H54 (cell line): ENCODE measurements at places on chromosomes 11 and 22.
A peak's percentile ranks its signal among the peaks of the same experiment; 100 is the strongest.

GRCh38 chr11:129943036-129943435 lies 47.7 kb upstream of the NFRKB start:
- no peak for DNase-seq

DNA sequence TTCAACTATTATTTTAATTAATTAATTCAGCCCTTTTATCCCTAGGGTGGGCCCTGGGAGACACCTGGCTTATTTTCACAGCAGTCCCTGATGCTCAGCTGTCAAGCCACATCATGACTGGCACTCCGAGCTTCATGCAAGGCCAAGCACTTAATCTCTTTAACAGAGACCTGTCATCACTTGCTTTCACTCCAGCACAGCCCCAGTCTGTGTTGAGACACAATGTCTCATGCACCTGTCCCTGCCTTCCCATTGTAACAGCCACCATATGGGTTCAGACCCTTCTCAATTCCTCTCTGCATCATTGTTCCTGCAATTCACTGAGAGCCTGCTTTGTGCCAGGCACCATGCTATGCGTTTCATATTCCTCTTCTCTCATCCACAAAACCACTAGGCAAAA lies 222.2 kb upstream of the TENM4 start:
- DNase-seq: no peak

- DNase-seq: no peak
Measured at GRCh38 chr11:15988693-15989231, 367.6 kb downstream of the SOX6 start.

DNA sequence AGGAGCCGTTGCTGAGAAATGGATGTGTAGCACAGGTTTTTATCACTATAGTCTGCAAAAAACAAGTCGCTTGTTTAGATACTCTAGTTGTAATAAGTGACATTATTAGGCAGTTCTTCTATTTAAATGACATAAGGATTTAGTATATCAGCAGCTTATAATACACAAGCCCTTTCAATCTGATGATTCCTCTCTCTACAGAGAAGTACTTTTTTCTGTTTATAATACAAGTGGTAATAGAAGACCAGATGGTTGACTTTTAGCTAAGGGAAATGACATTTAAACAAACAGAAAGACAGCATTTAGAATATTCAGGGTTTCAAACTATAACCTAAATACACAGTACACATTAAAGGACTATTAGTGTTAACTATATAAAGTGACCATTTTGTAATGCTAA lies 60.4 kb downstream of the IMMP1L start:
- DNase-seq: no peak

- no peak for DNase-seq
Measured at GRCh38 chr11:130544266-130544665, 95.8 kb downstream of the ADAMTS15 start.

- no peak for DNase-seq
Measured at GRCh38 chr22:37178350-37179125, 9.5 kb downstream of the C1QTNF6 start.

DNA sequence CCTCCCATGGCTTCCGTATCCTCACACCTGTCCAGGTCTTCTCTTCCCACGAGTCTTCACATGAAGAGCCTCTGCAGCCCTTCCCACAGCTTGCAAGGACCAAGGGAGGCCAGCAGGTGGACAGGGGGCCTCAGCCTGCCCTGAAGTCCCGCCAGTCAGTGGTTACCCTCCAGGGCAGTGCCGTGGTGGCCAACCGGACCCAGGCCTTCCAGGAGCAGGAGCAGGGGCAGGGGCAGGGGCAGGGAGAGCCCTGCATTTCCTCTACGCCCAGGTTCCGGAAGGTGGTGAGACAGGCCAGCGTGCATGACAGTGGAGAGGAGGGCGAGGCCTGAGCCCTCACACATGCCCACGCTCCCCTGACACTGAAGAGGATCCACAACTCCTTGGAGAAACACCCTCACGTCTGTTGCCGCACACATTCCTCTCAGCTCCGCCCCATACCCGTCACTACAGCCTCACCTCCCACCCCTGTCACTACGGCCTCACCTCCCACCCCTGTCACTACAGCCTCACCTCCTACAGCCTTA lies 8.3 kb downstream of the SSH3 start:
- DNase-seq: no peak

GRCh38 chr22:19974268-19974861 lies 32.7 kb upstream of the TXNRD2 start:
- peak; percentile 68 for DNase-seq

DNA sequence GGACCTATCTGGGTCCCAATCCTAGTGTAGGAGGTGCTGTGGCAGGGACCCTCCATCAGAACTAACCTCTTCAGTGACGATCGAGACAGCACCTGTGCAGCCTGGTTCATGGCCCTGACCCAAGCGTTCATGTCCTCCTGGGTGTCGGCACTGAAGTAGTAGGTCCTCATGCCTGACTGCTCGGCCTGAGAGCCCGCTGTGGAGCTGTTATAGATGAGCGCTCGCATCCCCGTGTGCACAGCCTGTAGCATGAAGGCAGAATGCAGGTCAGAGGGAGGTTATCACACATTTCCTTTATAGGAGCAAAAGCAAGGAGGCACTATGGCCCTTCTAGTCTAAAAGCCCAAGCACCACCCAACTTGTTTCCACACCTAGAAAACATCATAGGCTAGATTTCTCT lies 103.0 kb downstream of the C11orf58 start:
- DNase-seq: no peak

- no peak for DNase-seq
Measured at GRCh38 chr11:429391-429790, 12.4 kb downstream of the ANO9 start.

DNA sequence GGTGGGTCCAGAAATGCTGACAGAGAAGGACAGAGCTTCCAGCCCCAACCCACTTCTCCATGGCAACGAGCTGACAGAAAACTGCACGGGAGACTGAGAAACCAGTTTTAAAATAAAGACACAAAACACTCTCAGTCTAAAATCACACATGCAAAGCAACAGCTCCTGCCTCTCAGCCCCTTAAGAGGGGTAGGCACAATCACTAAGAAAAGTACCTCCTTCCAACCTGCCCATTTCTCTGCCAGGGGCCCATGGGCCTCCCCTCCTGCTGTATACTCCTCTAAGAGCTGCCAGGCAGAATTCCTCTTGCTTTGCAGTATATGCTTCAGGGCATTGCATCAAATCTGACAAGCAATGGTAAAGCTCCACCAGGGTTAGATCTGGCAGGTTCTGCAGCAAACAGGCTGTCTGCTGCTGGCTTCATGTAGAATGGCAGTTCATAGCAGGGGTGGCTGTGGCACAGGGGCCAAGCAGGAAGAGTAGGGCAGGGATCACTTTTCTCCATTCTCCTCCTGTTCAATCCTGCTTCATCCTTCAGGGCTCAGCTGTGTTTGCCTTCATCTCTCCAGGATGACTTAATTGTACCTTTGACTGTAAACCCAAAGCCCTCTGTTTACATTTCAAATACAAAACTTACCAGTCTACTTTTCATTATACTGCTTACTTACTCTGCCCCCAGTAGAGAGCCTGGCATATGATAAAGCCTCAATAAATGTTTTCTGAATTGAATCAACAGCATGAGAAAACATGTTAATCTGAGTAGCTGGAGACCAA lies 77.7 kb downstream of the KCNC1 start:
- no peak for DNase-seq

DNA sequence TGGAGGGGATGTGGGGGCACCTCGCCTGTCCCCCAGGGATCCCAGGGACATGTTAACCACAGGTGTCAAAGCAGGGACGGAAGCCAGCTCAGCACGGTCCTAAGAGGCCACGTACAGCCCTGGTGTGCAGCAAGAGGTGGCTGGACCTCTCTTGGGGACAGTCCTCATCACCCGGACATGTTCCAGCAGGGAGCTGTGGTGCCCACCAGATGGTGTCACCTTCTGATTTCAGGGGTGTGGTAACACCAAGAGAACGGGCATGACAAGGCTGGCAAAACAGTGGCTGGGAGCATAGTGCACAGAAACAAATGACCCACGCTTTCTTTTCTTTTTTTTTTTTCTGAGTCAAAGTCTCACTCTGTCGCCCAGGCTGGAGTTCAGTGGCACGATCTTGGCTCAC lies 25.6 kb upstream of the COMT start:
- no peak for DNase-seq

GRCh38 chr11:101478587-101479369 lies 105.0 kb downstream of the TRPC6 start:
- no peak for DNase-seq

GRCh38 chr11:115462004-115462541 lies 42.1 kb downstream of the CADM1 start:
- DNase-seq: no peak

GRCh38 chr11:57181678-57182305 lies at the start of gene LRRC55:
TSS of gene LRRC55 (plus strand) at chr11:57181953. CDS start at chr11:57182023, 70 bp downstream.
- no peak for DNase-seq

DNA sequence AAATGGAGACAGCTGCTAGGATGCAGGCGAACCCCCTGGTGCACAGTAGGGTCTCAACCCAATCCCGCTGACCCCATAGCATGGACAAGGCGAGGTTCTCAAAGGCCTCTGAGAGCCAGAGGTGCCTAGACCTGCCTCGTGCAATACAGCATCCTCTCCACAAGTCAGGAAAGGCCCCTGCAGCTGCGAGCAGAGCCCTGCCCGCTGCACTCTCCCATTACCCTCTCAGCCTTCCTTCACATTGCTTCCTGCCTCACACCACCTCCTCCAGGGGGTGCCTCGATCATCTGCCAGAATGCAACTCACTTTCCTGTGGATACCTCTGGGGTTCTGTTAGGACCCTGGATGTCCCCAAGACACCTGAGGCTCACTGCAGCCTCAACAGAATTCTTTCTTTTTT lies 42.8 kb upstream of the TCF20 start:
- no peak for DNase-seq

GRCh38 chr22:39240831-39241793 lies 3.7 kb downstream of the PDGFB start:
- DNase-seq: no peak

DNA sequence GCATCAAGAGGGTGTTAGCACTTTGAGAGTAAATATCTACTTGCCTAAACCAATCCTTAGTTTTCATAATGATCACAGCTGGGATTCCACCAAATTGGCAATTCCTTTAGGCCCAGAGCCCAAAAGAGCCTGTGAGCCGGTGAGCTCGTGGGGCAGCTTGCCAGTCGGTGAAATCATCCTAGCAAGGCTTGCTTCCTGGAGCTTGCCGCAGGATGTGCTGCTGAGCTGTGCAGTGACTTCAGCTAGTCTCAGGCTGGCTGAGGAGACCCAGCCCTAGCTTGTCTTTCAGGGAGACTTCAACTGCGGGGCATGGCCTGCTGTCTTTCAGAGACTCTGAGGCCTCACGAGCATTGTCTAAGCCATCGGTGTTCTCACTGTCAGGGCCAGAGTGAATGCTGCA lies 73.6 kb upstream of the SUSD2 start:
- peak; percentile 43 for DNase-seq

DNA sequence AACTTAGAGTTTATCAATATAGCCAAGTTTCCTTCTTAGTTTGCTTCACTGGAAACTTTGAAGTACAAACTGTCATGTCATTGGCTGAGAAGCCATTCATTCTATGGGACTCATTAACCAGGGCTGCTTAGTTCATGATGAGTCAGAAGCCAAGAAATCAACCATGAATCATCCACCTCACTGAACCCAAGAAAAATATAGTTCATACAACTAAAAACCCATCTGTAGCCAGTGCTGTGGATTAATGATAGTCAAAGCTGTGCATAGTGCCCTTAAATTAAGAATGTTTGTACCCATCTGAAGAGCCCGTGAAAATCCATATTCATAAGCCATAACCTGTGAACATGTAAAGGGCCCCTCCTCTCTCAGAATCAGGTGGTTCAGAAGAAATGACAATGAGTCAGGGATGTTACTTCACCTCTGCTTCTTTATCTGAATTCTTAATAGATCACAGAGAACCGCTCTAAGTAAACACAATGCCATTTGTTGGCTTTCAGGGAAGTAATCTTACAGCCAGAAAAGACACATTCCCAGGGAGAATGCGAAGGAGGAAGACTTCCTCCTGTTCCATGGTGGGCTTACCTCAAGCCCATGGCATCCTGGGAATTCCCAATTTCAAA lies 25.4 kb downstream of the MMP20 start:
- peak; percentile 5 for DNase-seq
